Chondrocyte (in vitro differentiated cells): ENCODE measurements at places on chromosomes 6 and 20. TPM values are rescaled to one million over a fixed set of nuclear protein-coding genes. Genes with fewer than 3 reads are reported as not detected.

HFE gene
- total RNA-seq: 6.1 to 7.5 TPM (median 6.4 TPM) in 3 replicates

TPX2 gene
- 20.2 to 51.0 TPM (median 49.6 TPM) in 3 replicates for total RNA-seq

COL20A1 gene
- 0.21 TPM in 1 of 3 replicates, not detected in the others for total RNA-seq

GMNN gene
- 13.6 to 22.9 TPM (median 13.8 TPM) in 3 replicates for total RNA-seq

PTK6 gene
- total RNA-seq: not detected in 3 replicates

RAET1G gene
- 0.51 to 0.60 TPM (median 0.54 TPM) in 3 replicates for total RNA-seq

EYS gene
- total RNA-seq: not detected in 3 replicates

NOP56 gene
- total RNA-seq: 103 to 166 TPM (median 118 TPM) in 3 replicates

UNC5CL gene
- 0.25 to 0.36 TPM in 2 of 3 replicates, not detected in the other for total RNA-seq

IL17A gene
- not detected in 3 replicates for total RNA-seq

DBNDD2 gene
- total RNA-seq: 11.3 to 47.0 TPM (median 46.6 TPM) in 3 replicates

MYL9 gene
- total RNA-seq: 237 to 1,930 TPM (median 1,885 TPM) in 3 replicates

TRIM31 gene
- total RNA-seq: not detected in 3 replicates

DNA sequence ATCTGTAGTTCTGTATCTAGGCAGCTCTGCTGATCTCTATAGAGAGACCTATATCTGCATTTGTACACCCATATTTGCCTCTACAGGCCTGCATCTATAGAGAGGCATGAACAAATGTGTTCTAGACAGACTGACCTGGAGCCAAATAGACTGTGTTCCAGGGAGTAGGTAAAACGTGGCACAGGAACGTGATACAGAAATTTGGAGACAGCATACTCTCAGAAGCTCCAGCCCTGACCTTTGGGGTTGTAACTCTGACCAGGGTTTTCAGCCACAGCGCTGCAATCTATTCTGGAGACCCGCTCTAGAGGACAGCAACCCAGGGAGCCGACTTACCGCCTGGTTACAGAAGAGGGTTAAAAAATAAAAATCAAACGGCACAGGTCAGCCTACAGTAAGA, 983 bp downstream of the RBBP9 start:
- DNase-seq: no peak

DNA sequence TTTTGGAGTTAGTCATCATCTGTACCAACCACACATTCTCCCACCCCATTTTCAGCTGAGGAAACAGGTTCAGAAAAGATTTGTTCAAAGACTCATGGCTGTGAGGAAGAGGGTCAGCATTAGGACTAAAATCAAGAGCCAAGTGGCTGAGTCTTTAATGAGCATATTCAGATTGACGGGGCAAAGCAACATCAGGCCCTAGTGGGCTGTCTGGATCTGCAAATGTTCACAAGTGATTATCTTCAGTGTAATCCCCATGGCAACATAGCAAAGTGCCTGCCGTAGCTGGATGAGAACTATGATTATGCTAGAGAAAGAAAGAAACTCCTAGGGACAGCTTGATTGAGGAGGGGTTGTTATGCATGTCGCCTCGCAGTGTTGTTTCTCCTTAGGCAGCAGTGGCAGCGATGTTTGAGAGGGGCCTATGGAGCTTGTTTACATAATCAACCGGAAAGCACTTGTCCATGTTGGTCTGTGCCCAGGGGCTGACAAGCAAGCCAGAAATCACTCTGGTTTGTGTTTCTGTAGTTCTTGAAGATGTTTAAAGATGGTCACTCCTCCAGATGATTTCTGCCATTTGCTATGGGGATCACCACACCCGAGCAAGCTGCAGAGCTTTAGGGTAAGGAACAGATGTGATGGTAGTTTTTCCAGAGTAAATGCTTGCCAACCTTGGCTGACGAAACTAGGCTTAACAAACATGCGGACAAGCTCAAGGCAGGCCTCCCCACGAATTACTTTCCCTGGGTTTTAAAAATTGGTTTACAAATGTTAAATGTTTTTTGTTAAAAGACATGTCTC, 124.3 kb upstream of the MLIP start:
- DNase-seq: no peak

- no peak for DNase-seq
Observed at GRCh38 chr6:170290296-170291128, at the start of gene DLL1. Gene DLL1 (minus strand): TSS chr6:170291078. CDS start chr6:170290139, 939 bp downstream.

DNA sequence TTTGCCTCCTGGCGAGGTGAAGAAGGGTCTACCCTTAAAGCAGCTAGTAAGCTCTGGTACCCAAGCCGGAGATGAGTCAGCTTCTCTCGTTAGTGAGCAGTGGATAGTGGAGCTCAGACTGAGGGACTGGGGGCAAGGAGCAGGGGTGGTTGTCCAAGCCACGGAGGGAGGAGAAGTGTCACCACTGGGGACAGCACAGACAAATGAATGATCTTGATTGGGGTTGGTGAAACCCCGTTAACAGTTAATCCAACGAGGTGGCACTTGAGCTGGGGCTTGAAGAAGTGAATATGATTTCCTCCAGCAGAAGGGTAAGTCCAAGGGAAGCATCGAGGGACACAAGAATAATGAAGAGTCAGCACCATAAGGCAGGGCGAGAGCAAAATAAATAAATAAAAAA, 43.0 kb downstream of the JARID2 start:
- DNase-seq: no peak

- DNase-seq: no peak
Observed at GRCh38 chr20:30167540-30167939, 1089.9 kb upstream of the DEFB115 start.

GRCh38 chr6:148491638-148492251, 149.1 kb downstream of the SASH1 start:
- no peak for DNase-seq

- no peak for DNase-seq
Observed at GRCh38 chr6:157194643-157195042, 128.7 kb downstream of the TMEM242 start.

DNA sequence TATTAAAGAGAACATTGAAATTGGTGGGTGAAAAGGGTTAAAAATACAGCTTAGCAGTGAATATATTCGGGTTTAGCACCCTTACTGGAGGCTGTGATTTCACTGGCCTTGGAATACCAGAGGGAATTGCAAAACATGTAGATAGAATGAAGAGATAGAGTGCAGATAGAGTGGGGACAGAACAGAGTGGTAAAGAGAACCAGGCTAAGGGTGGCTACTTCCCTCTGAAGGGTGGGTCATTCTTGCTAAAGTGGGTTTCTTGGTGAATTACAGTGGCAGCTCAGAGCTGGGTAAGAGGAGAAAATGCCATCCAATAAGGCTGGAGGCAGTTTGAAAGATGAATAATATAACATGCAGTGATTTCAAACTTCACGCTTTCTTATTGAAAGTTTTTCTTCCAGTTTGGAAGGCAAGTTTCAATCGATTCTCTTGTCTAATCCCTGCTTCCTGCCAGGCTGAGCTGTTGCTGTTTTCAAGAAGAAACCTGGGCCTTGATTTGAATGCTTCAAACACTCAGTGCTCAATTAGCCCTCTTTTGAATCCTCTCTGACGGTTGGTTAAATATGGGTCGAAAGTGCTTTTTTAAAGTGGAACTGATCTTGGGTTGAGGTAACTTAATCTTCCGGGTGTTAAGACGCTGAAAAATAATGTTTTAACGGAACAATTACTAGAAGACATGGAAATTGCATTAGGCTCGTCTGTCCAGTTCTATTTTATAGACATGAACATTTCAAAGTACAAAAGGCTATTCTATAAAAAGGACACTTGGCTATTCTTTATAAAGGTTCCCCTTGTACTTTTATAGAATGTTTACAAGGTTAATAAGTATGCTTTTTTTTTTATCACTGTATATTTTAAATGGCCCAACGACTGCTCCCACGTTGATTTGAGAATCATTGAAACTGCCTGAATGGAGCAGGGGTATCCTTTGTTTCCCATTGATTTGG, 203.3 kb downstream of the BCAS1 start:
- DNase-seq: no peak

DNA sequence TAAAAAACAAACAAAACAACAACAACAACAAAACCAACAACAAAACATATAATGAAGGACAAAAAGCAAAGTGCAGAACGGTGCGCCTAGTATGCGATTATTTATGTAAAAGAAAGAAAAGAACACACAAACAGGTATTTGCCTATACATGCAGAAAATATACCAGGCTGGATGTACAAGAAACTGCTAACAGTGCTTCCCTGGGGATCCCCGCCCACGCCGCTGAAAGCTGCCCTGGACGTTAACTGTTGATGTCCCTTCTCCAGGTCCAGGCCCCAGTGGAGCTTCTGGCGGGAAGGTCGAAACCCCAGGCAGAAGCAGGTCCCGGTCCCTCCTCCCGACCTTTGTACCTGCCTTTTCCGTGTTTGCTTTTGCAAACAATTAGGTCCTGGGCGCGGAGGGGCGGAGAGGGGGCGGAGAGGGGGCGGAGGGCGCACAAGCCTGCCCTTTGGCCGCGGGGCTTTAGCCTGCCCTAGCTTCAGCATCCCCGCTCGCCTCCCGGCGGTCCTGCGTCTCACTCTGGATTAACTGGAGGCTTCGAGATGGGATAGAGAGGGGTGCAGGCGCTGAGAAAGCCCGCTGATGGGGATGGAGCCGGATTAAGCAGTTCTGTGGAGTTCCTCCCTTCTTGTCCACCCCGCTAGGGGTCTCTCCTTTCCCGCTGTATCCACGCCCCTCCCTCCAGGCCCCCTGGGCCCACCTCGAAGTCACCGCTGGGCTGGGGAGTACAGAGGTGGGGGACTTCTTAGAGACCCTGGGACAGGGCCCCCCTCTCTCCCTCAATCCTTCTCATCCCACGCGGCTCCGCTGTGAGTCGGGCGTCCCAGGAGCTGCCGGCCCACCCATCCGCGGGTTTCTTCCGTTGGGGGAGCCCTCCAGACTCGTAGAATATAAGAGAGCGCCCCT, 8.2 kb upstream of the AHCY start:
- no peak for DNase-seq

GRCh38 chr6:148429423-148429822, 86.8 kb downstream of the SASH1 start:
- no peak for DNase-seq

DNA sequence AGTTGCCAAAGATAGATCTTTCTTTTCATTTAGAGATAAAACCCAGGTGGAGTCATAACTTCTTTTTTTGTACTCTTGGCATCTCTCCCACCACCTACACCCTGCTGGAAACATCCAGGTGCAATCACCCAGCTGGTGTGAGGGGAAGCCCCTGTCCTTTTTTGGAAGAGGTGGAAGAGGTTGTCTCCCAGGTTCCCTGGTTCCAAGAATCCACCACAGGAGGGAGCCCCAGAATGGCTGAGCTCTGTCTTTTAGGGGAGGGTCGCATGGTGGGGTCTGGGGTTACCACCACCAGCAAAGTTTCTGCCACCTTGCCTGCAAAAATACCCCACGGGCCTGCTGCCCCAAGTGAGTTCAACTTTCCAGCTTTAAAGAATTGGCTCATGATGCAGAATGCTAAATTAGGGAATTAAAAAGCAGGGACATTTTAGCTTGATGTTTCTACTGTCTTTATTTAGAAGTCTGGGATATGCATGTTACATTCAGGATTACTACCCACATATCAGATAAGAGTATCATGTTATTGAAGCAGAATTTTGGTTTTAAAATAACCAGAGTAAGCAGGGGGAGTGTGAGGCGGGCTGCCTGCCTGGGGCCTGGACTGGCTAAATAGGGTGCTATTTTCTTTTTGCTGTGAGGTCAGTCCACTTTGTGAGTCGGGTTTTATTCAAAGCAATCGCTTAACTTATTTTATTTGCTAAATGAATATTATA, 11.0 kb downstream of the SMOC2 start:
- no peak for DNase-seq

DNA sequence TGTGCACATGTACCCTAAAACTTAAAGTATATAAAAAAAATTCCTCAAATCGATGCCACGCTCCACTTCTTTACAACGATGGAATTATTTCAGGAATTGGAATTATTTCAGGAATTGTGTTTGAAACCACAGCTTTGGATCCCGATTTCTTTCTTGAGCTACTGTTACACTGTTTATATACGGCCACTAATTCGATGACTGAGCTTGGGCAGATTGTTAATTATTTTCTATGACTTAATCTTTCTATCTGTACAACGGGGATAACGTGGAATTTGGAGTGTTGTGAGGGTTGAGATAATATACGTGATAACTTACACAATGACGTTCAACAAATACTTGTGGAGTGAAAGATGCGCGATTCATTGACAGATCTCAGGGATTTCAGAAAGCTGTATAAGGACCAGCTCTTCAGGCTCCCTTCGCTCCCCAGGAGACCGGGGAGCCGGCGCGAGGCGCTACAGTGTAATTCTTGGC, 171.3 kb downstream of the SLC16A10 start:
- no peak for DNase-seq

- no peak for DNase-seq
Observed at GRCh38 chr6:33591424-33592032, 11.5 kb upstream of the BAK1 start.

DNA sequence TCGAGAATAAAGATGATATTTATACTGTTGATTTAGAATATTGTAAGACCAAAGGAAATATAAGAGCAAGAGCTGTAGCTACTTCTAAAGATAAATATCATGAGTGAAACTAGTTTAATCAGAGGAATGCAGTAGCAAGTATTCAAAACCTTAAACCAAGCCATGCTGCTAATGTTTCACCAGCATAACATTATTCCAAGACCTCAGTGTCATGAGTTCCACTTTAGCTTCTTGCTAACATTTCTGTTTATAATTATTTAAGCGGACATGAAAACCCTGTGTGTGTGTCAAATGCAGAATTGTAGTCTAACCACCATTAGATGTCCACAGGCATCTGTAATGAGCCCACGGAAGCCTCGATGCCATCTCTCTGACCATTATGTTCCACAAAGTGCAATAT, 752.6 kb upstream of the MARCKS start:
- no peak for DNase-seq

DNA sequence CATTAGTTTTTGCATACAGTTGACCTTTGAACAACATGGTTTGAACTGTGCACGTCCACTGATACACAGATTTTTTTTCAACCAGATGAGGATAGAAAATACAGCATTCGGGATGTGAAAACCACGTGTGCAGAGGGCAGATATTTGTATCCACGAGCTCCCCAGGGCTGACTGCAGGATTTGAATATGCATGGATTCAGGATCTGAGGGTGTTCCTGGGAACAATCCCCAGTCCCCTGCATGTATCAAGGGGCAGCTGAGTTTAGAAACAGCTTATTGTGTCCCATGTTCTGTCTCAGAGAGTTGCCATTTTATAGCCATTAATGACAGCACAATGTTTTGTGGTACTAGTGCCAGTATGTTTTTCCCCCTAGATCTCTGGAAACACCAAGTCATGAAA, 53.6 kb downstream of the CD164 start:
- no peak for DNase-seq

DNA sequence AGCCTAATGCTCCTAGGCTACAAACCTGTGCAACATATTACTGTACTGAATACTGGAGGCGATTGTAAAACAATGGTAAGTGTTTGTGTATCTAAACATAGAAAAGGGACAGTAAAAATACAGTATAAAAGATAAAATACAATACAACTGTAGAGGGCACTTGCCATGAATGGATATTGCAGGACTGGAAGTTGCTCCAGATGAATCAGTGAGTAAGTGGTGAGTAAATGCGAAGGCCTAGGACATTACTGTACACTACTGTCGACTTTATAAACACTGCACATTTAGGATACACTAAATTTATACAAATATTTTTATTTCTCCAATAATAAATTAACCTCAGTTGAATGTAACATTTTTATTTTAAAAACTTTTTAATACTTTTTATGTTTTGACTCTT, 485.0 kb downstream of the MMUT start:
- no peak for DNase-seq
